Kidney (tissue), 22 donors: ENCODE measurements at places on chromosomes 4 and X. TPM values are rescaled to one million over a fixed set of nuclear protein-coding genes. Genes with fewer than 3 reads are reported as not detected.

GRCh38 chr4:48832571-48832970 is 1.7 kb downstream of the OCIAD1 start:
- H3K27me3 ChIP-seq, result no peaks in the 10 kb centered on the region
- peak overlapping the region; percentile 96 for H3K4me3 ChIP-seq
- no peak overlapping the region for H3K27ac ChIP-seq
- DNase-seq, result no peak
- peaks cover 22% of the 10 kb centered on the region for H3K36me3 ChIP-seq

DNA sequence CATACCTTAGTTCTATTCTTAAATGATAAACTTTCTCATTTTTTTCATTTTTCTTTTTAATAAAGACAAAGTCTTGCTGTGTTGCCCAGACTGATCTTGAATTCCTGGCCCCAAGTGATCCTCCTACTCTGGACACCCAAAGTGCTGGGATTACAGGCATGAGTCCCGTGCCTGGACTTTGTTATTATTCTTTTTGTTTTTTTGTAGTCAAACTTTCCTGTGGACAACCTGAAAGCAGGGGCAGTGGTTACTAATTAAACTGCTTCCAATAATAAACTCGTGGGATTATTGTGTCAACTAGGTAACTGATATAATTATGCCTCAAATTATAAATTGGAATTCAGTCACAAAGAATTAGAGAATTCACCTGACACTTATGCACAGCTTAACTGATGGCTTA is 107.8 kb upstream of the RAPGEF2 start:
- no peaks in the 10 kb centered on the region for H3K4me1 ChIP-seq
- no peak overlapping the region for H3K4me3 ChIP-seq
- no peaks in the 10 kb centered on the region for H3K36me3 ChIP-seq

- no peaks in the 10 kb centered on the region for H3K27me3 ChIP-seq
- no peak within 1 kb of the TSS for H3K27ac ChIP-seq
- H3K36me3 ChIP-seq, result no peaks in the 10 kb centered on the region
- H3K4me3 ChIP-seq, result no peak within 1 kb of the TSS
- DNase-seq, result no peak
These were observed at the start of gene TMEM156 for GRCh38 chr4:39032218-39033085. Gene TMEM156 (minus strand): TSS chr4:39032409. CDS start chr4:39032313, 96 bp downstream.

The TMEM271 gene
- total RNA-seq, result not detected

DNA sequence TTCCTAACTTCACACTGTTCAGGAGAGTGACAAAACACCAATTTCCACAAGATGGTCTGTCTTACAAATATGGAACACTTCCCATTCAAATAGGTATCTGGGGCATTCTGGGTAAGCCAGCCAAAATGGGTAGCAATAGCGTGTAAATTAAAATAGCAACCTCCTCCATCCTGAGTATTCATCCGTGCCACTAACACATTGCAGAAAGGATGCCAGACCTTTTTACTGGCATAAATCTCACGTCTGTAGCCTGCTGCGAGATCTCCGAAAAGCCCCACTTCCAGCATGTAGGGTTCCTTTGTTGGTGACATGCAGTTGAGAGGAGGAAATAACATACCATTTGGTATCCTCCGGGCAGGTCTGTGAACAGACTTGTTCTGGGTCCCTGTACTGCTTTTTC is 52.7 kb upstream of the RAI2 start:
- H3K27me3 ChIP-seq, result peaks cover 3% of the 10 kb centered on the region
- no peak for DNase-seq
- H3K27ac ChIP-seq, result no peak overlapping the region
- no peaks in the 10 kb centered on the region for H3K4me1 ChIP-seq
- no peak overlapping the region for H3K4me3 ChIP-seq
- H3K36me3 ChIP-seq, result no peaks in the 10 kb centered on the region

GRCh38 chrX:15564981-15565579 is 35.7 kb downstream of the ACE2 start:
- H3K4me3 ChIP-seq, result no peak overlapping the region
- H3K27ac ChIP-seq, result no peak overlapping the region
- DNase-seq, result peak; percentile 57

The ARMCX1 gene
- 15.6 TPM for total RNA-seq

DNA sequence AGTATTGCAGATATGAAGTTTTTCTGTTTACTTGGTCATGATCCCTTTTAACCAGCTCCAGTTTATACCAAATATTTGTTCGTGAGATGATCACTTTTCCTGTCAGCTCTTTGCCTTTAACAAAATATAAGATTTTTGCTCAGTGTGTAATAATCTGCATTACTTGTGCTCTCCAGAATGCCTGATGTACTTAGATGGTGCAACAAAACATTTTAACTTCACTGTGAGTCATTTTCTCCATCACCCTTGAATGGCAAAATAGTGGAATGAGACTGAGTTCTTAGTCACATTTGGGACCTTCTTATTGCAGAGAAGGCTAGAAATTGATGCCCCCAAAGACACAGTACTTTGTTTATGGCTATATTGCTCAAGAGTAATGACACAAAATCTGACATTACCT is 252.0 kb downstream of the FRMPD4 start:
- H3K4me3 ChIP-seq, result no peak overlapping the region
- H3K27ac ChIP-seq, result no peak overlapping the region
- no peaks in the 10 kb centered on the region for H3K36me3 ChIP-seq
- no peaks in the 10 kb centered on the region for H3K27me3 ChIP-seq
- no peak for DNase-seq

DNA sequence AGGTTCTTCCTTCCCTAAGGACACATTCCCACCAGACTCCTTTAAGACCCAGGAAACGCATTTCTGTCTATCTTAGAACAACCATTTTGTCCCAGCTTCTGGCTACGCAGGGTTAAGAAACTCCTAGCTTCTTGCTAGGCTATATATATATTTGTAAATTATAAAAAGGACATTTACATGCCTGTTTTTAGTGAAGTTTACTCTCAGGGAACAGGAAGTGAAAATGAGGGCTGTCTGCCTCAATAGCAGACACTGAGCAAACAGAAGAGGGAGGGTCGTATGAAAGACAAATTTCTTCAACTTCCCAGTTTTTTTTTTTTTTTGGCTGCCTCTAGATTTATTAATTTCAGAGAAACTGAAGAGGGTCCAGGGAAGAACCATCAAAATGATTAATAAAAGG is 9.3 kb upstream of the FRMPD3 start:
- no peak overlapping the region for H3K27ac ChIP-seq
- H3K4me3 ChIP-seq, result no peak overlapping the region
- peaks cover 2% of the 10 kb centered on the region for H3K27me3 ChIP-seq
- DNase-seq, result no peak
- no peaks in the 10 kb centered on the region for H3K4me1 ChIP-seq
- no peaks in the 10 kb centered on the region for H3K36me3 ChIP-seq

The FAM53A gene
- 2.9 TPM for total RNA-seq

GRCh38 chr4:189377569-189377968 is 563.1 kb upstream of the FRG1 start:
- H3K27ac ChIP-seq, result no peak overlapping the region
- no peak overlapping the region for H3K4me3 ChIP-seq
- DNase-seq, result no peak
- H3K27me3 ChIP-seq, result no peaks in the 10 kb centered on the region
- no peaks in the 10 kb centered on the region for H3K4me1 ChIP-seq
- H3K36me3 ChIP-seq, result no peaks in the 10 kb centered on the region

GRCh38 chr4:163895378-163896005 is 401.0 kb downstream of the TMA16 start:
- no peaks in the 10 kb centered on the region for H3K36me3 ChIP-seq

- peaks cover 8% of the 10 kb centered on the region for H3K4me1 ChIP-seq
- no peak for DNase-seq
- H3K36me3 ChIP-seq, result no peaks in the 10 kb centered on the region
- no peaks in the 10 kb centered on the region for H3K27me3 ChIP-seq
These were observed 100.3 kb downstream of the SORBS2 start for GRCh38 chr4:185711726-185712125.

DNA sequence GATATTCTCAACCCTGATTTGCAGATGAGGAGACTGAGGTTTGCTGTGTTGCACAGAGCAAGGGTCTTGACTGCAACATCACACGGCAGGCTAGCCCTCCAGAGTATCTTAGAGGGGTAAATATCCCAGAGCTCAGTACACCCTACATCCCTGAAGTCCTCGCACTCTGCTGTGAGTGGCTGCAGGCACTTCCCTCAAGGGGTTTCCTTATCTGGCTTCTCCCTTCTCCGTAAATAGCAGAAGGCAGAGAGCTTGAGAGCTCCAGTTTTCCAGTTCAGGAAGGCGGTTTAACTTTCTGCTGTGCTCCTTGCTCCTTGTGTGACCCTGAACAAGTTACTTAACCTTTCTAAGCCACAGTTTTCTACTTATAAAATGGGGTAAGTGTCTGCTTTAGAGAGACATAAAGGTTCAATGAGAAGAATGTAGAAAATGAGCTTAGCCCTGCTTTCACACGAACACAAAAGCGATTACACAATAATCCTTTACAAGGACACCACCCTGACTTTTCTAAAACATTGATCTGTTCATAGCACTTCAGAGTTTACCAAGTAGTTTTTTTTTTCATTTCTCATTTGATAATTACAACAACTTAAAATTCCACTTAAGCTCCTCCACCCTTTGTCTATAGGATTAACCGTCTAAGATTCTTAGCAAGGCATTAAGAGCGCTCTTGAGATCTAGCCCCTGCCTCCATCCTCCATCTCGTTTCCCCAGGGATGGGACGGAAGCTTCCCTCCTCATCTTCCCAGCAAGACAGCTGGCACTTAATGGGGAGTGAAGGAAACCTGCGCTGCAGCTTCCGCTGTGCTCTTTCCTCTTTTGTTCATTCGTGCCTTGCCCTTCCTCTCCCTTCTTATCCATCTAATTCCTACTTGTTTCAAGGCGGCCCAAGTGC is 68.4 kb downstream of the TAPT1 start:
- H3K4me1 ChIP-seq, result no peaks in the 10 kb centered on the region
- no peak overlapping the region for H3K27ac ChIP-seq

The LRAT gene
- 0.72 TPM for total RNA-seq

DNA sequence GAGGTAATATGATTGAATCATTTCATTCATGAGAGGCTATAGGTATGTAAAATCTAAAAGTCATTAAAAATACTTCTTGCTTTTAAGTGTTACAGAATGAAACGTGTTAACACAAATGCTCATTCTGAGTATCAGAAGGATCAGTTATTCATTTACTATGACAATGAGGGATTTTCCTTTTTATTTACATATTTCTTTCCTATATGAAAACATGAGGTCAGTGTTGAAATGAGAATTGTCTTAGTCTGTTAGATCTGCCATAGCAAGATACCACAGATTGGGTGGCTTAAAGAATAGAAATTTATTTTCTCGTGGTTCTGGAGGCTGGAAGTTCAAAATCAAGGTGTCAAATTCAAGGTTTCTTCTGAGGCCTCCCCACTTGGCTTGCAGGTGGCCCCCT is 181.2 kb downstream of the ARHGAP10 start:
- H3K27me3 ChIP-seq, result no peaks in the 10 kb centered on the region
- no peak overlapping the region for H3K4me3 ChIP-seq
- H3K27ac ChIP-seq, result no peak overlapping the region
- H3K4me1 ChIP-seq, result no peaks in the 10 kb centered on the region
- peaks cover 3% of the 10 kb centered on the region for H3K36me3 ChIP-seq

DNA sequence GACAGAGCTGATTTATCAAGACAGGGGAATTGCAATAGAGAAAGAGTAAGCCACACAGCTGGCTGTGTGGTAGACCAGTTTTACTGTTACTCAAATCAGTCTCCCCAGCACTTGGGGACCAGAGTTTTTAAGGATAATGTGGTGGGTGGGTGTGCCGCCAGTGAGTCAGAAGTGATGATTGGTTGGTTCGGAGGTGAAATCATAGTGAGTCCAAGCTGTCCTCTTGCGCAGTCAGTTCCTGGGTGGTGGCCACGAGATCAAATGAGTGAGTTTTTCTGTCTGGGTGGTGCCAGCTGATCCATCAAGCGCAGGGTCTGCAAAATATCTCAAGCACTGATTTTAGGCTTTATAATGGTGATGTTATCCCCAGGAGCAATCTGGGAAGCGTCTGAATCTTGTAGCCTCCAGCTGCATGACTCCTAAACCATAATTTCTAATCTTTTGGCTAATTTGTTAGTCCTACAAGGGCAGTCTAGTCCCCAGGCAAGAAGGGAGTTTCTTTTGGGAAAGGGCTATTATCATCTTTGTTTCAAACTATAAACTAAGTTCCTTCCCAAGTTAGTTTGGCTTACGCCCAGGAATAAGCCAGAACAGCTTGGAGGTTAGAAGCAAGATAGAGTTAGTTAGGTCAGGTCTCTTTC is 44.0 kb upstream of the PPP1R2C start:
- H3K27ac ChIP-seq, result no peak overlapping the region
- DNase-seq, result no peak
- H3K4me1 ChIP-seq, result no peaks in the 10 kb centered on the region
- H3K4me3 ChIP-seq, result no peak overlapping the region
- H3K36me3 ChIP-seq, result no peaks in the 10 kb centered on the region
- no peaks in the 10 kb centered on the region for H3K27me3 ChIP-seq

GRCh38 chr4:109303140-109303496 is 660 bp upstream of the COL25A1 start:
- H3K27ac ChIP-seq, result no peak overlapping the region
- DNase-seq, result no peak
- H3K36me3 ChIP-seq, result no peaks in the 10 kb centered on the region
- peaks cover 6% of the 10 kb centered on the region for H3K4me1 ChIP-seq

DNA sequence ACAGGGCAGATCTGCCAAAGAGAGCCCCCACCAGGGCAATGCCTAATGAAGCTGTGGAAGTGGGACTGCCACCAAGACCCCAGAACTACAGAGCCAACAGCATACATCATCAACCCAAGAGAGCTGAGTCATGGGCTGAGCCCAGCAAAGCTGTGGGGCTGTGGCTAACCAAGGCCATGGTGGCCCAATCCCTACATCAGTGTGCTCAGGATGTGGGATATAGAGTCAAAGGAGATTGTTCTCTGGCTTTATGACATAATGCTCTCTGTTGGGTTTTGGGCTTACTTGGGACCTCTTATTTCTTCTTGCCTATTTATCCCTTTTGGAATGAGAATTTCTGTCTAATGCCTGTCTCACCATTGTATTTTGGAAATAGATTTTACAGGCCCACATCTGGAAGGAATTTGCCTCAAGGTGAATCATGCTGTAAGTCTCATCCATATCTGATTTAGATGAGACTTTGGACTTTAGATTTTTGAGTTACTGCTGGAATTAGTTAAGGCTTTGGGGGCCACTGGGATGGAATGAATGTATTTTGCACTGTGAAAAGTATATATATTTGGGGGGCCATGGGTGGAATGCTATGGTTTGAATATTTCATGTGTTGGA is 5.4 kb upstream of the PRDM5 start:
- no peak overlapping the region for H3K27ac ChIP-seq
- H3K27me3 ChIP-seq, result no peaks in the 10 kb centered on the region
- no peak for DNase-seq
- no peak overlapping the region for H3K4me3 ChIP-seq

The CAPN6 gene
- total RNA-seq, result 25.0 TPM

DNA sequence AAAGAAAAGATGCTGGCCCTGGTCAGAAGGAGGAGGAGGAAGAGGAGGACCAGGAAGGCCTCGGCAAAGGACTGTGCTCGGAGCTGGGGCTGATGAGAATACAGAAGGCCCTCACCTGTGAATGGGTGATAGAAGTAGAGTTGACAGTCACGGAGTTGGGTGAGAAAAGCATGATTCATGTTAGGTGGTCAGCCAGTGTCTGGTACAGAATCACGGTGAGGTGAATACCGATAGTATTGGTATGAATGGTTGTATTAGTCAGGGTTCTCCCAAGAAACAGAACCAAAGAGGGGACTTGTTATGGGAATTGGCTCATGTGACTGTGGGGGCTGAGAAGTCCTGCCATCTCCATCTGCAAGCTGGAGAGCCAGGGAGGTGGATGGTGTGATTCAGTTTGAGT is 32.5 kb upstream of the FAM156A start:
- H3K27me3 ChIP-seq, result peaks cover 3% of the 10 kb centered on the region
- no peak for DNase-seq
- no peaks in the 10 kb centered on the region for H3K4me1 ChIP-seq
